Stimulated activated CD4-positive, alpha-beta T cell treated with anti-CD3 and anti-CD28 coated beads, Interleukin-1b, Interleukin-23, amount 100 ng/mL, for 24 hours (primary cell): ENCODE measurements at places on chromosomes 1 and 21.

DNA sequence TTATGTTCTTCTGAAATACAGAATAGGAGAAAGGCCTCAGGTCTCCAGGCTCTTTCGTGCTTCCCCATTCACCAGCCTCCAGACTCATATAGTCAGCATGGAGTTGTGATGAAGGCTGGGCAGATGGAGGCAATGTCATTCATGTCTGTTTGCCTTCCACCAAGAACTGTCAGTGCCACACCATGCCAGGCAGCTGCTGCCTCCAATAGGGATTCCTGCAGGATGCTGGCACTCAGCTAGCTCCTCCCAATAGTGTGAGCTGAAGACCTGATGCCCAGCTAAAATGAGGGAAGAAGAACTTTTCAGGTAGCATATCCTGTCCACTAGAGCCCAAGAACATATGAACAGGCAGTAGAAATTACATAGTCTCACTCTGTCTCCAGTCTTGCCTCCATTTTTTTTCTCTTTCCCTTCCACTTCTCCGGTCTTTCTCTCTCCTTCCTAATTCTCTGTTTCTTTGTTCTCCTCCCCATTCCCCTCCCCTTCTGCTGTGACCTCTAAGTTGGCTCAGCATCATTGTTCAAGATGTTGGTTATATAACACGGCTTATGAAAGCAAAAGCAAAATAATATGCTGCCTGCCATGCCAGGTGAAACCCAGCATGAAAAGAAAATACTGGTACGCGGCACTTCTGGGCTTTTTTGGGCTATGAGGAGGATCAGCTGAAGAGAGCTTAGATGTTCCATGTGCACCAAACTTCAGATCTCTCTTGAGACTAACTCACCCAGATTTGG is 17.3 kb downstream of the GLUL start:
- DNase-seq = no peak

DNA sequence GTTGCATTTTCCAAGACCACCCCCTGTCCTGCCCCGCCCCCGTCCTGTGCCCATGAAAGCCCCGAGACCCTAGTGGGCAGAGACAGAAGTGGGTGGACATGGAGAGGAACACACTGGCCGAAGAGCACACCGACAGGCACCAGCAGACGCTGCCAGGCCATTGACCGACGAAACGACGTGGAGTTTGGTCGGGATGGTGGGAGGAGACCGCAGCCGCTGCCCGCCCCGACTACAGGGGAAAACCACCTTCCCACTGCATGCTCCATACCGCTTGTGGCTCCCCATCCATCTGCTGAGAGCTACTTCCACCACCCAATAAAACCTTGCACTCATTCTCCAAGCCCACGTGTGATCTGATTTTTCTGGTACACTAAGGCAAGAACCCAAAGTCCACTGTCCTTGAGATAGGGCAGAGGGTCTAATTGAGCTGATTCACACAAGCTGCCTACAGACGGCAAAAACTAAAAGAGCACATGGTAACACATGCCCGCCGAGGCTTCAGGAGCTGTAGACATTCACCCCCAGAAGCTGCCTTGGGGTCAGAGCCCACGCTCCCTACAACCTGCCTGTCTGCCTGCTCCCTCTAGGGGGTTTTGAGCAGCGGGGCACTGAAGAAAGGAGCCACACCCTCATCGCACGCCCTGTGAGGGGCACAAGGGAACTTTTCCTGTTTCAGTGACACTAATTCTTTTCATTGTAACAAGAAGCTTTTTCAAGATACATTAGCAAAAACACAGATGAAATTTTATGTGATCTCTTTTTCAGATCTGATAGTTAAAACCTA is 81.2 kb upstream of the RAB3GAP2 start:
- no peak for DNase-seq

DNA sequence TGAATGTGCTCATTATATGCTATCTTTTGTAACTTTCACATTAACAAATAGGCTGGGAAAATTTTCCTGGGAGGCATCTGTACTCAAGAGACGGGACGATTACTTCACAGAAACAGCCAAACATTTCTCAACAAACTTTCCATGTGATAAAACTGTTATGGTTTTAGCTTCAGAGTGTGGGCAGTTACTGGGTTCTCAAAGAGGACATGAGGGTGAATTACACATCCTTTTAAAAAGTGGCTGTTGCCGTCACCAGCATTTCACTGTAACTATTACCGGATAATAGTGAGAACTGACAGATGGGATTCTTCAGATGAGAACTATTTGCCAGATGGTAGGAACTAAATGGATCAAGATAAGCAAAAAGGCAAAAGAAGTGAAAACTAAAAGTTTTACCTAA is 109.1 kb downstream of the APP start:
- no peak for DNase-seq

DNA sequence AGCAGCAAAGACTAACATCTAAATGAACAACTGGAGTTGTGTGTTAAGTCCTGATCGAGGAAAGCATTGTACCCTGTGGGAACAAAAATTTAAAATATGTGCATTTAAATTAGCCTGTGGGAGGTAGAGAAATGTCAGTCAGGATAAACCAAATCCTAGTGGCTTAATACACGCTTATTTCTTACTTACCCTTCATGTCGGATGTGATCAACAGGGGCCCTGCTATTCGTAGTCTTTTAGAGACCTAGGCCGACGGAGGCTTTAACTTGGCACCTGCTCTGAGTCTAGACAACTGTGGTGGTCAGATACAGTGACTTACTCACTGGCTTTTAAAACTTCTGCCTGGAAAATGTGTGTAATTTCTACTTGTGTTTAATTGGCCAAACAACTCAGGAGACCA is 10.2 kb downstream of the GSTM3 start:
- no peak for DNase-seq

GRCh38 chr1:100463791-100464424 is 74.0 kb upstream of the GPR88 start:
- peak; percentile 44 for DNase-seq

- no peak for DNase-seq
These were observed 19.5 kb upstream of the SUCO start for GRCh38 chr1:172513479-172513878.

GRCh38 chr1:40386359-40386723 is 12.8 kb downstream of the SMAP2 start:
- DNase-seq = no peak

- DNase-seq = no peak
These were observed 82.9 kb downstream of the NGF start for GRCh38 chr1:115255154-115255553.

DNA sequence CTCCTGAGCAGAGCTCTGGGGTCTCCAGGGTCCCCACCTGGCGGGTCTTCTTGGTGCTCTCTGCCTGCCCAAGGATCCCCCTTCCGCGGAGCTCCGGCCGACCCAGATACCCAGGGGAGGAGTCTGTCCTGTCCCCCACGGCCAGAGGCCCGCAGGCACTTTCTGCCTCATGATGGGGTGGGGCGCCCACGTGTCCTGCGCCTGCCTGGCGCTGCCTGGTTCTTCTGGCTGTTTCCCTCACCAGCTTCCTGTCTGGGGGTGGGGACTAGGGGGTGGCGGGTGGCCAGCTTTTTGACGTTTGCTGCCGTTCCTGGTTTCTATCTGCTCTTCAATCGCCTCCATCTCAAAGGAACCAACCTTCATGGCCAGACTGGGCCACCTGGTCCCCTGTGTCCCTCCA is 313.3 kb upstream of the VAMP3 start:
- no peak for DNase-seq

DNA sequence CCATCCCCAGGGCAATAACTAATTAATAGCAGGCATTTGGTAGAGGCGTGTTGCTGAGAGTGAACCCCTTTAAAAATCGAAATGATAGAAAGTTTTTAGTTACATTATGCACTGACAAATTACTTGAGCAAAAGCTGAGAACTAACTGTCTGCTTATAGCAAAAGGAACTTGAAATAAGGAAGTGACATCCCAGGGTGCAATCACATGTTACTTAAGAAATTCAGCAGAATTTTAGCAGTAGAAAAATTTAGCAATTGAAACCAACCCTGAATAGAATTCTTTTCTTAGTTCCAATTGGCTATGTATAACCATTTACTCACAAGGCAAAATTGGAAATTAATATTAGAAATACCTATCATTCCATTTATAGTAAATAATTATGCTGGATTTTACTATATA is 139.5 kb upstream of the SAMSN1 start:
- DNase-seq = no peak

- DNase-seq = no peak
These were observed 57.3 kb downstream of the OBSCN start for GRCh38 chr1:228265167-228265566.

DNA sequence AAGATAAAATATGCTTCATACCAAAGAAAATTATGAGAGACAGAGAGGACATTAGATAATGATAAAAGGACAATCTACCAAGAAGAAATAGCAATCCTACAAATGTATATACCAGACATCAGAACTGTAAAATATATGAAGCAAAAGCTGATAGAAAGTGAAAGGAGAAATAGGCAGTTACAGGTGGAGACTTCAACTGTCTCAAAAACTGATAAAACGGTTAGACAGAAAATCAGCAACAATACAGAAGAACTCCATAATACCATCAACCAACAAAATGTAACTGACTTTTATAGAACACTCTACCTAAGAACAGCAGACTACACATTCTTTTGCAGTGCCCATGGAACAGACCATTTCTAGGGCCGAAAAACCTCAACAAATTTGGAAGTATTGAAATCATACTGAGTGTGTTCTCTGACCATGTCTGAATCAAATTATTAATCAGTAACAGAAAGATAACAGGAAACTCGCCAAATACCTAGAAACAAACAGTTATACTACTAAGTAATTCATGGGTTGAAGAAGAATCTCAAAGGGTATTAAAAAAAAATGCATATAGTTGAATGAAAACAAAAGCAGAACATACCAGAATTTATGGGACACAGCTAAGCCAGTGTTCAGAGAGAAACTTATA is 132.1 kb downstream of the RPS6KC1 start:
- no peak for DNase-seq

DNA sequence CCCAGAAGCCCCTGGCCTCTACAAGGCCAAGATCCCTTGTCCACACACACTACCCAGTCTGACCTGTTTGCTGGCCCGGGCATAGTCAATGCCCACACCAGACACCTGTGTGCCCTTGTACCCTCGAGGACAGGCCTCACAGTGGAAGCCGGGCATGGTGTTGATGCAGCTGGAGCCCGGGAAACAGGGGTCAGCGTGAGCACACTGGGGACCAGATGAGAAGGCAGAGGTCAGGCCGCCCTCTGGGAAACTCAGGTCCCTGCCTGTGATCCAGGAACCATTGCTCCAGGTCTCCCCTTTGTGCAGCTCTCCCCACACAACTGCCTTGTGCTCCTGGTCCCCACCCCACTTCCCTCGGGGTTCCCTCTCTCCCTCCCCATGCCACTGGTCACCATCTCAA is 5.5 kb downstream of the THBS3 start:
- DNase-seq = no peak

DNA sequence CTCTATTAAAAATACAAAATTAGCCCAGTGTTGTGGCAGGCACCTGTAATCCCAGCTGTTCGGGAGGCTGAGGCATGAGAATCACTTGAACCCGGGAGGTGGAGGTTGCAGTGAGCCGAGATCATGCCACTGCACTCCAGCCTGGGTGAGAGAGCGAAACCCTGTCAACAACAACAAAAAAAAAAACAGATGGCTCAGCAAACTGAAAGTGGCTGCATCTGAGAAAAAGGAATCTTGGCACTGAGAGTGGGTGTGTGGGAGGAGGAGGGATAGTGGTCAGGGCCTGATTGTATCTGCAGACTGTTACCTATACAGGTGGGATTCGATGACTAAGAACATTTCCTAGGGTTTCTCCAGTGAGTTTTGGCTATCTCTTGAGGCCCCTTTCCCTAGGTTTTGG is 122.2 kb upstream of the BARHL2 start:
- DNase-seq = no peak

- DNase-seq = no peak
These were observed 558.1 kb downstream of the AGBL4 start for GRCh38 chr1:49465486-49466185.

DNA sequence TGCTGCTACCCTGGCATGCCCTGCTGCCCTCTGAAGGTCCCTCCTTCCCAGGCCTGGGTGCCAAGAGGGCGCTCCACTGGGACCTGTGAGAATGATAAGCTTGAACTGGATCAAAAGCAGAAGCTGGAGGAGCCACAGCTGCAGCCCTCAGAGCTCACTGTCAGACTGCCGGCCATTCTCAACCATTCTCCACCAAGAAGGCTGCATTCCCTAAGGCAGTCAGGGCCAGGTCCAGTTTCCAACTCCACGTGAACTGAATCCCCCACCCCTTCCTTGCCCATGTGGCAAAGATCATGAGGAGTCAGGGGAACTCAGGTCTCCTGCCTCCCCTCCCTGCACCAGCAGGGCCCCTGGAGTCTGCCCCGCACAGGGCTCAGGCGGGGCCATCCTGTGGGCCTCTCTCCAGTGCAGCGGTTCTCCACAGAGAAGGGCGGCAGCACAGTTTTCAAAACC is 19.5 kb downstream of the SLC1A7 start:
- no peak for DNase-seq

DNA sequence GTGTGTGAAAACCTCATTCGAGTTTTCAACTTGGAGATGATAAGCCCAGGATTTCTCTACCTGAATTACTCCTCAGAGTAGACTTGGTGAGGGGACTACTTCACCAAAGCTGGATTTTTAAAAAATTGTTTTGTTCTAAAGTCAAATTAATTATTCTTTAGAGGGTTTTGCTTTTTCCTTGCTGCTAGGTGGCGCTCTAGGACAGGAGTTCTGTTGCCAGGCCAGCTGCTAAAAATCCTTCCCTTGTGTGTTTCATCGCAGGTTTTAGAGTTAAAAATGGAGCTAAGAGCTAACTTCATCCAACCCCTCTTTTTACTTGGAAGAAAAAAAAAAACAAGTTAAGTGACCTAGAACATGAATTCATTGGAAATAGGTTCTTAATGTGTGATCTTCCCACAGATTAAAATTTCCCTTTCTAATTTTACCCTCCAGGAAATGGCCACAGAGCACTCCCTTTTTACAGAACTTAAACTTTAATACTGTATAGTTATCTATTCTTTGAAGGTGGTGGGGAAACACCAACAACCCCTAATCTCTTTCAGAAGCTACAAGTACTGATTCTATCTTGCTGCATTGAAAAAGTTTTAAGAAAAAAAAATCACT is 36.7 kb upstream of the FAM163A start:
- DNase-seq = peak; percentile 42

DNA sequence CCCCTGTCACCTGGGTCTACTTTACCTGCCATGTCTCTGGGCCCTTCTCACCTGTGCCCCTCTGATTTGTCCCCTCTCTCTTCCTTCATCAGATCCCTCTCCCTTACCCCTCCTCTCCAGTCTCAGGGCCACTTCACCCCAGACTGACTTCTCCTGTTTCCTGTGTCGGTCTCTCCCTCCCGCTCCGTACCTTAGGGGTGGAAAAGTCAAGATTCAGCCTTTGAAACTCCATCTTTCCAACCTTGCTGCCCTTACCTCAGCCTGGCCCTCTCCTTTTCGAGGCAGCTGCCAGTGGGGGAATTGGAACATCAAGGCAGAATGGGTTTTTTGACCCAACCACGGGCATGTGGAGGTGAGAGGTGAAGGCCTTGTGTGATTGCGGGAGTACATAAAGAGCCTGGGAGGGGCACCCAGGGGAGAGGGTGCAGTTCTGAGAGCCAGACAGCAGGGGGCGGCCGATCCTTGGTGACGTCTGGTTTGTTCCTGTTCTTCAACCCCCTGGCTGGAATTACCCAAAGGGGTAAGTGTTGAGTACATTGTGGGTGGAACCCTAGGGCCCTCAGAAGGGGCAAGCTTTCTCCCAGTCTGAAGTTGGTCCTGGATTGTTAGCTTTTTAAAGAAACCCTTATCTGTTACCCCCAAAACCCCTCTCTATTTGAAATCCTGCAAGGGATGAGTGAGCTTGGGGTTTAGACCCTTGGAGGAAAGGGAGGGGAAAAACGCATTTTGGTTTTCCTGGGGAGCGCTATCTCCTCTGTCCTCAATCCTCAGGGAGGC is 12.3 kb upstream of the DMBX1 start:
- DNase-seq = peak; percentile 68
